Cardiac septum (tissue), 1 donor: ENCODE measurements at places on chromosomes 2 and 18. TPM values are rescaled to one million over a fixed set of nuclear protein-coding genes. Genes with fewer than 3 reads are reported as not detected.

The SLC9A4 gene
- total RNA-seq, result not detected

The MEP1B gene
- total RNA-seq, result 0.13 TPM

DNA sequence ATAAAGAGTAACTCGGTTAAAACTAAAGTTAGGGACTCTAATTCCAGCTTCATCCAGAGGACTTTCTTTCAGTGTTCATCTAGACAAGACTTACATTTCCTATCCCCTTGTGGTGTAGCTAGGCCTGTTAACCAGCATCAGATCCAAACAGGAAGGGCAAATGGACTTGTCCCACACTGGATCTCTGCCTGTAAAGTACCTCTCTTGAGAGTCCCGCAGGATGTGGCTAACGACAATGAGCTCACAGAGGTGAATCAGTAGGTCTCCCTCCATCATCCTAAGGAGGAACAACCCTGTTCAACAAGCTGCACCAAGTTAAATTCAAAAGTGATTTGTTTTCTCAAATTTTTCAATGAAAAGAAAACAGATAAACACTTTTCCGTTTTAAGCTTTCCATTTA is 412.3 kb upstream of the RGPD4 start:
- no peak for DNase-seq

GRCh38 chr18:7325126-7325430 is 94.2 kb downstream of the LRRC30 start:
- DNase-seq, result no peak

GRCh38 chr18:70576276-70577022 is 287.6 kb downstream of the SOCS6 start:
- DNase-seq, result no peak

DNA sequence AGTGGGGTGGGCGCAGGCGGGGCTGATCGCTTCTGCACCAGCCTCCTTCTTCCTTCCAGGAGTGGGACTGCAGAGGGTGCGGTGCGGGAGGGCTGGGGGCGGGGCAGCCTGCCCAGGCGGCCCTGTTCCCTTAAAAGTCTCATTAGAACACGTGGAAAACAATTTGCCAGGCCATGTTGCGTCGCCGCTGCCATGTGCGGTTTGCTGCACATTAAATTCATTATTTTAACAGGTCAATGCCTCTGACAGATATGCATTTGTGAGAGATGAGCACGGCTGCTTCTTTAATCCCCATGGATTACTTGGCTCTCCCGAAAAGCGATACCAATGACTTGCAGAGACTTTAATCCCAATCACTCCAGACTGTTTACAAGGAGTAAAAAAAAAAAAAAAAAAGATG is 139.0 kb downstream of the CELF4 start:
- no peak for DNase-seq

DNA sequence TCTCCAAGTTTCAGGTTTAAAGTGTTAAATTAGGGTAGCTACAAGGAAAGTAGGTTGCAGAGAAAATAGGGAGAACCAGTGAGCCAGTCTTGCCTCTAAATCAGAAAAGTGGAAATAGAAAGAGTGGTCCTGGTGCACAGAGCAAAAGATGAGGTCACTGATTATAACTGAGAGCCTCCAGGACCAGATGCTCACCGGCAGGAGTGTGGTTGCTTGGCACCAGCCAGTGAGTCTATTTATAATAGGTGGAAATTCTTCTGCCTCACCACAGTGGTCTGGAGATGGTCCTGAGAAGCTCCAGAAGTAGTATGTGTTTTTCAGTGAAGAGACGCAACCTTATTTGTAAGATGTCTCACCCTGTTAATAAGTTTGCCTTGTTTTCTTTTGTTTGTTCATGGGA is 373.9 kb upstream of the KCNJ3 start:
- no peak for DNase-seq

- DNase-seq, result no peak
Measured at GRCh38 chr18:58117786-58118403, 73.9 kb downstream of the NEDD4L start.

DNA sequence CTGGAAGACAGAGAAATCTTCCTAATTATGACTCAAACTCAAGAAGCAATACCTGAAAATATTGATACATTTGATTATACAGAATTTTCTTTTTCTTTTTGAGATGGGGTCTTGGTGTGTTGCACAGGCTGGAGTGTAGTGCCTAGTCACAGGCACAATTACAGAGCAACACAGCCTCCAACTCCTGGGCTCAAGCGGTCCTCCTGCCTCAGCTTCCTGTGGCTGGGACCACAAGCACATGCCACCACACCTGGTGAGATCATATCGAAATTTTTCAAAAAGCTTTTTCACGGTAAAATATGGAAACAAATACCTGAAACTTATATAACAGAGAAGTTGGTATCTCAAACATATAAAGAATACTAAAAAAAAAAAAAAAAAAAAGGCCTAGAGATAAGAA is 27.9 kb downstream of the TGFBRAP1 start:
- DNase-seq, result no peak

- DNase-seq, result no peak
Measured at GRCh38 chr2:207816546-207816945, 46.8 kb upstream of the FZD5 start.

DNA sequence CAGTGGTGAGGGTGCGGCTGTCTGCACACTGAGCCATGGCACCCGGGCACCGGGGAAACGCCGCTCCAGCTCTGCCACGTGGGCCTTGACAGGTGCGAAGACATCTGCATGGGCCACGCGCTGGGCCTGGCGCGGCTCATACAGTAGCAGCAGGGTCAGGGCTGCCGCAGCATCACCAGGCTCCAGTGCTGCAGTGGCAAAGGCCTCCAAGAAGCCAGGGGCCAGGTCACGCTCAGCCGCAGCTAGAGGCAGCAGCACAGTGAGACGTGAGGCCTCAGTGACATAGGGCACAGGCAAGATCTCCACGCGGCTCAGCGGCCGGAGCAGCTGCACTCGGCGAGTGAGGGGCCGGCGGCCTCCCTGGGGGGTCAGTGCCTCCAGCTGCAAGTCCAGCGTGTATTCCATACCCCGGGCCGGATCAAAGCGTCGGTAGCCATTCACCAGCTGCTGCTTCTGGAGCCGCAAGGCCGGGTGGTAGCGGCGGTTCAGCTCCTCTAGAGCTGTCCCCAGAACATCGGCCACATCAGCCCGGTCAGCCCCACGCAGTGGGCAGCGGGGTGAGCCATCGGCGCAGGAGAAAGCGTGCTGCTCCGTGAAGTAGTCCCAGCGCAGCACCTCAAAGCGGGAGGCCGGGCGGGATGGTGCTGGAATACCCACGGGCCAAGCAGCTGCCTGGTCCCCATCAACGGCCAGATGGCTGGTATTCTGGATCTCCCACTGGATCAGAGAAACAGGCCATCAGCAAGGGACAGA is 3.5 kb downstream of the CHPF start:
- DNase-seq, result no peak

DNA sequence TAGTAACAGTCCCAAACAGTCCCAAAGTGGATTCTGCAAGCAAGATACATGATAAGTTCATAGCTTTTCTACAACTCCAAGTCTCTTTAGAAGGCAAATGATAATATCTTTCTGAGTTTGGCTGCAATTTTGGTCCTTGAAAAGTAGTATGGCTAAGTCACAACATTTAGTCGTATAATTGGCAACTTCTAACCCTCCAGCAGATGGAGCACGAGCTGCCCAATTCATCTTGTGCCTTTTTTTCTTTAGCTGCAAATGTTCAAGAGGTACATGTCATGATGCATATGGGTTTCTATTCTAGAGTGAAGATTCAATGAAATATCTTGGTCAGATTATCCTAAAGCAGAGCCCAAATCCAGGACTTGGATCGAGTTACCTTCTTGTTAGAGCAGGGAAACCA is 127.0 kb upstream of the KLHL14 start:
- DNase-seq, result no peak

The C2orf80 gene
- not detected for total RNA-seq

DNA sequence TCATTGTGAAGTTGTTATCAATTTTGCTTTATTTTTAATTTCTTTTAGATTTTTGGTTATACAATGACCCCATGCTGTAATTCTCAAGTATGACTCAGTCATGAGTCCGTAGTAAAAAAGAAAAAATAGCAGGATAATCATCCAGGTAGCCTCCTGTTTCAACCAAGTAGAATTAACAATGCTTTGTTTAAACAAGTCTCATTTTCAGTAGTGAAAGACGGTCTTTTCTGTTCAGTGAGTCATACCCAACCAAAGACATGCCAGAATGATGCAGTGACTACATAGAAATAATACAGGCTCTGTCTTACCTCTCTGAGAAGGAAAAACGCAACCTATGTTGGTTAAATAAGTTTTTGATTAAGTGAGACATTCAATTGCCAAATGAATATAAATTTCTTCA is 67.8 kb upstream of the DSC1 start:
- DNase-seq, result no peak

The APOB gene
- 3.4 TPM for total RNA-seq

DNA sequence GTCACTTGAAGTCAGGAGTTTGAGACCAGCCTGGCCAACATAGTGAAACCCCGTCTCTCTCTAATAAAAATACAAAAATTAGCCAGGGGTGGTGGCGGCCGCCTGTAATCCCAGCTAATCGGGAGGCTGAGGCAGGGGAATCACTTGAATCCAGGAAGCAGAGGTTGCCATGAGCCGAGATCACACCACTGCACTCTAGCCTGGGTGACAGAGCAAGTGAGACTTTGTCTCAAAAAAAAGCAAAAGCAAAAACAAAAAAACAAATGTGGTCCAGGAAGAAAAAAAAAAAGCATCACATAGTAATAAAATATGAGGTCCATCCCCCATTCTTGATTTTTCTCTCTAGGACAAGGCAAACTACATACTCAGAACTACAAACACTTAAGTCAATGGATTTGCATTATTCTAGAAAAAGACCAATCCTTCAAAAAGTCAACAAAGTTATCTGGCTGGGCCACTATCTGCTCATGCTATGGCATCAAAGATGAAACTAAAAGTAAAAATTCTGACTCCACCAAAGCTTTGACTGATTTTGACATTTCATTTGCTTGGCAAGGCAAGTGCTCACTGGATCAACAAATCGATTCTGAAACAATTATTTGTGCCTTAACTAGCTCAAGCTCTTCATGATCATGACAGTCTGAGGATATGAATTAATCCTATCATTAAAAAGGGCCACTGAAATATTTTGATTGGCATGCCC is 28.4 kb downstream of the MEX3C start:
- no peak for DNase-seq

The RPIA gene
- total RNA-seq, result 10.5 TPM
